ENCODE measurements at places on chromosomes 3 and 15.

DNA sequence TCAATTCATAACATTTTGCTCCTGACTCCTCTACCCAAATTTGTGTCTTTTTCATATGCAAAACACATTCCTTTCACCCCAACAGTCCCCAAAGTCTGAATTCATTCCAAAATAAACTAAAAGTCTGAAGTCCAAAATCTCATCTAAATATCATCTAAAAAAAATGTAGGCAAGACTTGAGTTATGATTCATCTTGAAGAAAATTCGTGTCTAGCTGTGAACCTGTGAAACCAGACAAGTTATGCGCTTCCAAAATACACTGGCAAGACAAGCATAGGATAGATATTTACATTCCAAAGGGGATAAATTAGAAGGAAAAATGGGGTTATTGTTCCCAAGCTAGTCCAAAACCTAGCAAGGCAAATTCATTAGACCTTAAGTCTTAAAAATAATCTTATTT lies 1302.0 kb upstream of the GBE1 start:
- H3K27me3 ChIP-seq: no peaks in the 10 kb centered on the region
- DNase-seq: no peak
- no peaks in the 10 kb centered on the region for H3K36me3 ChIP-seq
- no peaks in the 10 kb centered on the region for H3K4me1 ChIP-seq
- H3K4me3 ChIP-seq: no peak overlapping the region
- H3K27ac ChIP-seq: no peak overlapping the region

DNA sequence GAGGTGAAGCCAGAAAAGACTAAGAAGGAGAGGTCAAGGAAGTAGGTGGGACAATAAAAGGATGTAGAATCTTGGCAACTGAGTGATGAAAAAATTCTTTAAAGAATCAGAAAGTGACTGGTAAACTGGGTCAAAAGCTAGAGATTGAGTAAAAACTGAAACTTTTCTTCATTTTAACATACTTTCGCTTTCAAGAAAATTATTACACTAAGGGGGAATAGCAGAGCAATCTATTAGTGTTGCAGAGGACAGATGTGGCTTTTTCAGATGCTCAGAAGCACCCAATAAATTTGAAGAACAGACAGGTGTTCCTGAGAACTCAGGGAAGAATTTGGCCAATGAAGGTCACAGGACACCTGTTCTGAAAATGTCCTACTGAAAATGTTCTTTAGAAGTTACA lies 805.4 kb upstream of the ALCAM start:
- no peaks in the 10 kb centered on the region for H3K4me1 ChIP-seq
- no peaks in the 10 kb centered on the region for H3K27me3 ChIP-seq
- no peak overlapping the region for H3K27ac ChIP-seq
- DNase-seq: no peak

DNA sequence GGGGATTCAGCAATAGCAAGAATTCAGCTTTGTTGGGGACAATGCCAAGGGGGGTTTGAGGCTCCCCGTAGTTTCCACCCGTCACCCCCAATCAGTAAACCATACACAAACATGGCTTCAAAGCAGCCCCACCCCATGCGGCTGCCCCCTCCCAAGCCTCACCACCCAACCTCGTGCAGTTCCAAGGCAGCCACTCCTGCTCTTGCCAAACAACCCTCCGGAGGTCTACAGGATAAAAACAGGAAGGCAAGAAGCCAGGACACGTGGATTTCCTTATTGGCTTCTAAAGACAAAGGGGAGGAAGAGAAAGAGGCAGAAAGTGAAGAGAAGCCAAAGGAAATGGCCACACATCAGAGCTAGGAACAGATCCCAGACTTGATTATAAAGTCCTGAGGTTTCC lies 121.1 kb downstream of the SHQ1 start:
- no peak overlapping the region for H3K27ac ChIP-seq
- H3K27me3 ChIP-seq: no peaks in the 10 kb centered on the region
- DNase-seq: no peak
- H3K4me3 ChIP-seq: no peak overlapping the region
- H3K36me3 ChIP-seq: no peaks in the 10 kb centered on the region

DNA sequence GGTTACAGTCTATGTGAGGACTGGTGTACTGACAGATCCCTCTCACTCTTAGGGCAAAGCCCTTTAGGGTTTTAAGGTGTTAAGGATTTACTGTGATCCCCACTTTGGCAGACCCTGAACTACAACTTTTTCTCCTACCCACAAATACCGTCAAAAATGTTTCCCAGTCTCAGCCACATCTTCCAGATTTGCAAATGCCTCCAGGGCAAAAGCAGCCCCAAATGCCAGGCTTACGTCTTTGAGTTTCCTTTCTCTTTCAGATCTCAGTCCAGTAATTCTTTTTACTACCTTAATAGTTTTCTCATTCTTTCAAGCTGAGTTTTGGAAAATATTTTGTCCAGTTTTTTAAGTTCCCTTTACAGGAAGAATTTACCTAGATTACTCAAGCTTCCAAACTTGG lies 13.4 kb upstream of the ITGA11 start:
- no peak for DNase-seq
- no peak overlapping the region for H3K27ac ChIP-seq
- H3K36me3 ChIP-seq: no peaks in the 10 kb centered on the region
- H3K4me3 ChIP-seq: no peak overlapping the region

DNA sequence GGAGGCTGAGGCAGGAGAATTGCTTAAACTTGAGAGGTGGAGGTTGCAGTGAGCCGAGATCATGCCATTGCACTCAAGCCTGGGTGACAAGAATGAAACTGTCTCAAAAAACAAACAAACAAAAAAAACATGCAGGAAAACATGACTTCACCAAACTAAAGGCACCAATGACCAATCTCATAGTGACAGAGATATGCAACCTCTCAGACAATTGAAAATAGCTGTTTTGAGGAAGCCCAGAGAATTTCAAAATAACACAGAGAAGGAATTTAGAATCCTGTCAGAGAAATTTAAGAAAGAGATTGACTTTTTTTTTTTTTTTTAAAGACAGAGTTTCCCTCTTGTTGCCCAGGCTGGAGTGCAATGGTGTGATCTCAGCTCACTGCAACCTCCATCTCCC lies 26.1 kb downstream of the NCBP2 start:
- H3K27me3 ChIP-seq: no peaks in the 10 kb centered on the region
- no peak overlapping the region for H3K4me3 ChIP-seq
- no peak overlapping the region for H3K27ac ChIP-seq
- H3K4me1 ChIP-seq: no peaks in the 10 kb centered on the region
- no peak for DNase-seq

GRCh38 chr3:15040844-15041243 lies 24.3 kb downstream of the MRPS25 start:
- H3K4me3 ChIP-seq: no peak overlapping the region
- peaks cover 13% of the 10 kb centered on the region for H3K36me3 ChIP-seq
- no peak for DNase-seq
- H3K4me1 ChIP-seq: no peaks in the 10 kb centered on the region

- no peaks in the 10 kb centered on the region for H3K27me3 ChIP-seq
- no peaks in the 10 kb centered on the region for H3K4me1 ChIP-seq
- no peak overlapping the region for H3K4me3 ChIP-seq
- H3K36me3 ChIP-seq: no peaks in the 10 kb centered on the region
- DNase-seq: no peak
Observed at GRCh38 chr3:178705925-178706324, 169.7 kb downstream of the KCNMB2 start.

DNA sequence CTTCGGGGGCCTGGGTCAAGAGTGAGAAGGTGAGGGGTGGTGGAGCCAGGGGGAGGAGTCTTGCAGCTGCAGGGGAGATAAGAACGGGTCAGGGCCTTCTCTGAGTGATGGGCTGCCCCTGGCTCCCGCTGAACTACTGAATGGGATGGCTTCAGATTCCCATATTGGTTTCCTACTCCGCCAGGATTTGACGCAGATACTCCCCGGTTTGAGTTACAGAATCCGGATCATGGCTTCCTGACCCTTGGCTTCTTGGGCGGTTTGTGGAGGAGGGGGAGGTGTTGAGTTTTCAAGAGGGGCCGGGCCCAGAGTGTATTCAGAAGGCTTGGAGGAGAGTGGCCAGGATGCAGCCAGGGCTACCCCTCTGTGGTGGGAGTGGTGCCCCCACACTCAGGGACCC lies 119.9 kb upstream of the ATP2B2 start:
- no peak overlapping the region for H3K27ac ChIP-seq
- no peak for DNase-seq
- no peaks in the 10 kb centered on the region for H3K4me1 ChIP-seq
- no peaks in the 10 kb centered on the region for H3K36me3 ChIP-seq

GRCh38 chr3:168517249-168518071 lies 421.7 kb upstream of the GOLIM4 start:
- no peaks in the 10 kb centered on the region for H3K27me3 ChIP-seq
- H3K4me1 ChIP-seq: peaks cover 23% of the 10 kb centered on the region
- H3K36me3 ChIP-seq: peaks cover 7% of the 10 kb centered on the region
